Activated naive CD4-positive, alpha-beta T cell treated with Interleukin-2 at 50 U/mL for 16 hours (primary cell): ENCODE measurements at places on chromosomes 6 and 20.

DNA sequence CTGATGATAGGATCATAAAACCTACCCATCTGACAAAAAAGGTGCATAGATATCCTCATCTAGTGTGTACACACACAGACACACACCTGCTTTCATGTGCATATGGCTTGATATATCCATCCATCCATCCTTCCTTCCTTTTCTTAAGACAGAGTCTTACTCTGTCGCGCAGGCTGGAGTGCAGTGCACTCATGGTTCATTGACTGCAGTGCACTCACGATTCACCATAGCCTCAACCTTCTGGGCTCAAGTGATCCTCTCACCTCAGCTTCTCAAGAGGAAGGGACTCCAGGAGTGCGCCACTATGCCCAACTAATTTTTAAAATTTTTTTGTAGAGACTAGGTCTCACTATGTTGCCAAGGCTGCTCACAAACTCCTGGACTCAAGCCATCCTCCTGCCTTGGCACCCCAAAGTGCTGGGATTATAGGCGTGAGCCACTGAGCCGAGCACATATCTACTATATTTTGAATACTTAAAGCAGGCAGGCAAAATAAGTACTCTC is 27.1 kb downstream of the ADNP start:
- DNase-seq = no peak

GRCh38 chr20:17500271-17500670 is 30.9 kb downstream of the BFSP1 start:
- DNase-seq = no peak

GRCh38 chr6:112249489-112249888 is 4.9 kb downstream of the LAMA4 start:
- DNase-seq = no peak

- DNase-seq = no peak
Observed at GRCh38 chr20:434661-435419, 26.7 kb downstream of the RBCK1 start.

GRCh38 chr20:41574802-41575389 is 43.3 kb downstream of the CHD6 start:
- no peak for DNase-seq

GRCh38 chr6:39776581-39776980 is 15.6 kb upstream of the DAAM2 start:
- DNase-seq = no peak

DNA sequence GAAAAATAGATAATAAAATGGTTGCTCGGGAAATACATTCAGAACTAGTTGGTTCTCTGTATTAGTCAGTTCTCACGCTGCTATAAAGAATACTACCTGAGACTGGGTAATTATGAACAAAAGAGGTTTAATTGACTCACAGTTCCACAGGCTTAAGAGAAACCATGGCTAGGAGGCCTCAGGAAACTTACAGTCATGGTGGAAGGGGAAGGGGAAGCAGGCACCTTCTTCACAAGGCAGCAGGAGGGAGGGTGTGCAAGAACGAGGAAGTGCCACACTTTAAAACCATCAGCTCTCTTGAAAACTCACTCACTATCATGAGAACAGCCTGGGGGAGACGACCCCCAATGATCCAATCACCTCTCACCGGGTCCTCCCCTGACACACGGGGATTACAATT is 24.2 kb upstream of the SNX9 start:
- DNase-seq = peak; percentile 38

DNA sequence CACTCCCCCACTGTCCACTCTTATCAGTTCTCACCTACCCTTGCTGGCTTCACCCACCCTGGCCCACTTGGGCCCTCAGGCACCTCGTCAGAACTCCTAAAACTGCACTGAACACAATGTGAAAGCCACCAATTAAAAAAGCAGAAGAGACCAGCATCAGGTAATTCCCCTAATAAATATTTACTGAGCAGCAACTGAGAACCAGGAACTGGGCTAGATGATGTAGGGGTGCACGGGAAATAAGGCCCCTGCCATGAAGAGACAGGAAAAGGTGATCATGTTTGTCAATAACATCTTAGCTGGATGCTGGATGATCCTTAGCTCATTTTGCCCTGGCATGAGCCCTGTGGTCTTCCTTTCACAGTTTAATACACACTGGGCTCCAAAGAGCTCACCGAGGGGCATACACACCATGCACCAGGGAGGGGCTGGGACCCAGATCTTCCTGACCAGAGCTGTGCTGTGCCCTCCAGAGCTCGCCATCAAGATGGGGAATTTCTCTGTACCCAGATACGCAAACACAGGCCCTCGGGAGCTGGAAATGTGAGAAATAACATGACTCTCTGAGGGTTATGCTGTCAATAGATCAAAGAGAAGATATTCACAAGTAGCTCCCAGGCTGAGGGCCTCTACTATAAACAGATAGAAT is 113.6 kb upstream of the SLC22A16 start:
- no peak for DNase-seq

DNA sequence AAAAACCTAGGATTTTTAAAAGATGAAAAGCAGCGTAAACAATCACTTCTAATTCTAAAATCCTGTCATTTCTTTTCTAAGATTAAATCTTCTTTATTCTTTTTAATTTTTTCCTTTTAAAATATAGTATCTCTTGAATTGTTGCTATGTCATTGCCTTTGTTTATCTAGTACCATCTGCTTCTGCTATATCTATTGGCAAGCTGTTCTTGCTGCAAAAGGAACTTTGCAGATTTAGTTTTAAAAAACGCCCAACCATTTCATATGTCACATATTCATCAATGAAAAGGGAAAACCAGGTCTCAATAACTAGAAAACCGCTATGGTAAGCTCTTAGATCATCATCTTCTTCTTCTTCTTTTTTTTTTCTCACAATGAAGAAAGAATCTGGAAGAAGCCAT is 11.5 kb upstream of the EEF1A1 start:
- DNase-seq = no peak

DNA sequence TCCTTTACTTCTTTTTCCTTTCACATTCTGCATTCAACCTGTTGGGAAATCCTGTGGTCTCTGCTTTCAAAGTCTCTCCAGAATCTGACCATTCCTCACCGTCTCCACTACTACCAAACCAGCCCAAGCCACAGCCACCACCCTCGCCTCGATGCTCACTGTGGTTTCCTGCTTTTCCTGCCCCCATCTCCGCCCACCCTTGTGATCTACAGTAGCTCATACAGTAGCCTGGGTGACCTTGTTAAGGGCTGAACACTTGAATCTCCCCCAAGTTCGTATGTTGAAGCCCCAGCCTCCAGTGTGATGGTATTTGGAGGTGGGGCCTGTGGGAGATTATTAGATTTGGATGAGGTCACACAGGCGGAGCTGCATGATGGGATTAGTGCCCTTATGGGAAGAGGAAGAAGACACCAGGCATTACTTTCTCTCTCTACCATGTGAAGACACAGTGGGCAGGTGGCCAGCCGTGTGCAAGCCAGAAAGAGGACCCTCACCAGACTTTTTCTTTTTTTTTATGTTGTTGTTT is 189.0 kb upstream of the UST start:
- peak; percentile 28 for DNase-seq

DNA sequence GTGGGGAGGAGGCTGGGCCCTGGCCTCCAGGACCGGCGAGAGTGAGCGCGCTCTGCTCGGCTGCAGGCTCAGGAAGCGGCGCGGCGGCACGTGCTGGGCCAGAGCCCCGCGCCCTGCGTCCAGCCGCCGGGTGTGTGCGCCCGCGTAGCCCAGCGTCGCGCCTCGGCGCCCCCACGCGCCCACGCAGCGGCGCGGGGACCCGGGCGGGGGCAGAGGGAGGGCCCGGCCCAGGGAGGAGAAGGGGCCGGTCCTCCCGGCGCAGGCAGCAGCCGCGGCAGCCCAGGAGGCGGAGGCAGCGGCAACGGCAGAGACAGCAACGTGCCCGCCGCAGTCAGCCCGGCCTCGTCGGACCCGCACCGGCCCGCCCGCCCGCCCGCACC is at the start of gene EYA2:
EYA2 (plus strand) TSS at position 265 of the 380 bp plus-strand sequence. CDS start 95,168 bp downstream, outside the sequence.
- no peak for DNase-seq

- DNase-seq = no peak
Observed at GRCh38 chr6:135527116-135527959, 29.8 kb upstream of the AHI1 start.

- no peak for DNase-seq
Observed at GRCh38 chr6:424741-425417, 33.3 kb downstream of the IRF4 start.

- DNase-seq = no peak
Observed at GRCh38 chr20:3111507-3111906, 27.0 kb upstream of the AVP start.

- no peak for DNase-seq
Observed at GRCh38 chr6:52498538-52499017, 78.3 kb downstream of the TRAM2 start.

DNA sequence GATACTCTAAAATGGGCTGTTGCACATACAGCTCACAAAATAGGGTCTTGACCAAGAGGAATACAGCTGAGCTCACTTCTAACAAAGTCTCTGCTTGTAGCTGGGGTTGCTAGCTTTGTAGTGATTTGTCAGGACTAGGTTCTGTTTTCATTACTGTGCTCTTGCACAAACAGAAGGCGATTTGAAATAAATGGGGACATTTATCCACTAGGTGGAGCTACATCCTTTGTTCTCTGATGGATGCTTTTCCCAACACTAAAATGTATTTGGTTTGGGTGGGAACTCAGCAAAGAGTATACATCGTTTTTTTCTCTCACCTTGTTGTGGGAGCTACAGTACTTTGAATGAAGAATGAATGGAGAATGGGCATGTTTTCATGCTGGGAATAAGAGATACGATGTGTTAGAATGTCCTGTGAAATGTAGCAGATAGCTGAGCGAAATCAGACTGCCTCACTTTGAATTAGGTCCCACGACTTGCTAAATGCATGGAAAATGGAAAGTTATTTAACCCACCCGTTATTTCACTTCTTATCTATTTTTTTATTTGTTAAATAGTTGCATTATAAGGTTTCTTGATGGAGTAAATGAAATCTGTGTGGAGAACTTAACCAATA is 494.7 kb upstream of the MAP3K7 start:
- DNase-seq = no peak

- DNase-seq = no peak
Observed at GRCh38 chr20:8438748-8439147, 306.7 kb downstream of the PLCB1 start.

- DNase-seq = no peak
Observed at GRCh38 chr6:168103050-168103830, 24.2 kb upstream of the FRMD1 start.

DNA sequence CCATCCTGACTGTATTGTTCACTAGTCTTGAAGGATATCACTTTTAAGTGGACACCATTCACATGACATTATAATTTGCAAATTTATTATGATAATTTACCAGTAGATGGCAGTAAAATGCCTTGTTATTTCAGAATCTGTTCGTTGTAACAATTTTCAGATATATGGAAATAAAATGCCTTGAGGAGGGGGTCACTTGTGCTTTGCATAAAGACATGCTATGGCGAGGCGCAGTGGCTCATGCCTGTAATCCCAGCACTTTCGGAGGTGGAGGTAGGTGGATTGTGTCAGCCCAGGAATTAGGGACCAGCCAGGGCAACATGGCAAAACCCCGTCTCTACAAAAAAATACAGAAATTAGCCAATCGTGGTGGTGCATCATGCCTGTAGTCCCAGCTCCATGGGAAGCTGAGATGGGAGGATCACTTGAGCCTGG is 9.0 kb upstream of the NCOA6 start:
- no peak for DNase-seq

DNA sequence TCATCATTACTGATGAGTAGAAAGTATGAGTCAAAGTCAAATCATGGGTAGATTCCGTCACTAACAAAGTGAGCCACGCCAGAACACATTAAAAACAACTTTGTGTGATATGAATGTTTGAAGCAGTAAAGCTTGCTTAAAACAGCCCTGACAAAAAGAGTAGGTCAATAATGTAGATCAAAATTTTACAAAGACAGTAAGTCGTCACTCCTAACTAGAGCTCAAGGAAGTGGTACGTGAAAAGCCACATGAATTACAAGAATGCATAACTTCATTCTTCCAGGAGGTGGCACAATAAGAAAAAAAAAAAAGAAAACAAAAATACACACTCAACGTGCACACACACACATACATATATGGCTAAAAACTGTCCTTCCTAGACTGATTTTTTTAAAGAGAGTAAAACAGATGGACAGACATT is 69.9 kb downstream of the HACE1 start:
- no peak for DNase-seq

GRCh38 chr6:123788319-123788718 is 15.3 kb upstream of the NKAIN2 start:
- no peak for DNase-seq

DNA sequence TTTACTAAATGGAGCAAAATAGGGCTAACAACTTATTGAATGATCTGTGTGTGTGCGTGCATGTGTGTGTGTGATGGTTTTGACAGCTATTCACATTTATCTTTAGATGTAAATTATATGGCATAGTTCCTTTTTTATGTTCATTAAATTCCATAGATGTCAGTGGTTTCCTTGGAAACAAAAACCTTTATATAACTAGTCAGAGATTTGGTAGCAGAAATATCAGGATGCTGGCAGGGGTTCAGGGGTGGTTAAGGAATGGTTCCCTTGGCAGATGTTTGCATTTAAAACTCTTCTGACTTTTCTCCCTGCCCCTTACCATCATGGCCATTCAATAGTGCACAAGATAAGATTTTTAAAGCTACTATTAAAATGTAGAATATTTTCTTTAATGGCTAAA is 256.6 kb downstream of the PLCB1 start:
- no peak for DNase-seq

- DNase-seq = no peak
Observed at GRCh38 chr6:6746333-6746969, 157.9 kb downstream of the LY86 start.
